ENCODE measurements at places on chromosomes 2 and 18. TPM values are rescaled to one million over a fixed set of nuclear protein-coding genes. Genes with fewer than 3 reads are reported as not detected.

GRCh38 chr2:25926984-25927756, 48.9 kb upstream of the ASXL2 start:
- DNase-seq: no peak

GRCh38 chr2:1606046-1606400, 138.3 kb downstream of the PXDN start:
- DNase-seq: no peak

DNA sequence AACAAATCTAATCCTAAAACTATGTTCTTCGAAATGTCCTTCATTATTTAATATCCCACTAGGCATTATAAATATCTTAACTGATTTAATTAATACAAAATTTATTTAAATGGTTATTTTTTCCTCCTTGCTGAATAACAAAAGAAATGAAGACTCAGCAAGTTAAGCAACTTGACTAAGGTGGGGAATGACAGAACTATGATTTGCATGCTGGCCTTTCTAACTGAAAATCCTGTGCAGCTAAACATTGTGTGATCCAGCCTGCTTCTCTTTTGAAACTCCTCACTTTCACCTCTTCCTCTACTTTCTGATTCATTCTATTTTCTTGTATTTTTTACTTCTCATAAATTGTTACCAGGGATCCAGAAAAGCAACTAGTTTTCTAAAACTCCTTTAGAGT, 132.0 kb downstream of the CALCRL start:
- DNase-seq: no peak

DNA sequence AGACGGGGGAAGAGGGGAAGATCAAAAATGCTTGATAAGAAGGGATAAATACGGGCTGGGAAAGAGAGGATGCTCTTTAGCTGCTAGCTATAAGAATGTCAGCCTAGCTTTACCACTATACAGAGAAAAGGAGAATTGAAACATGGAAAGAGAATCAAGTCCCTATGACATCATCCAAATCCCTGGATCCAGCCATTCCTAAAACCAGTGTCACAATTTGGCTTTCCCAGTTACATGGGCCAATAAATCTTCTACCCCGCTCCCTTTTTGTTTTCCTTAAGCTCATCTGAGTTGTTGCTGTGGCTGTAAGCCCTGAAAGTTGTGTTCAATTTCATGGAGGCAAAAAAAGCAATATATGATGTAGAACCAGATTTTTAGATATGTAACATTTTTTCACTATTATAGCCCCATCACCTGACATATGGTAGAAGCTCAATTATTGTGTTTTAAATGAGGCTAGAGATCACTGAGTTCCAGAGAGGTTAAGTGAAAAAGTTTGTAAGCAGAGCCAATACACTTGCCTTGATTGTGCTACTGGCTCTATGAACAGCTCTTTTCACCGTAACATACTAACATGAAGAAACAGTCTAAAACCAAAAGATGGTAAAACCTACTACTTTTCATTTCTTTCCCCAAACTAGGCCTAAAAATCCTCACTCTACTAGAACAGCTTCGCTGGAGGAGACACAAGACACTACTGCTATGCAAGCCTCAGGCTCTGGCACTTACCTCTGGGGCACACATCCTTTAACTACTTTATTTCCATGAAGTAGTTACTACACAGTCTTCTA, 4.3 kb downstream of the HNRNPLL start:
- no peak for DNase-seq

DNA sequence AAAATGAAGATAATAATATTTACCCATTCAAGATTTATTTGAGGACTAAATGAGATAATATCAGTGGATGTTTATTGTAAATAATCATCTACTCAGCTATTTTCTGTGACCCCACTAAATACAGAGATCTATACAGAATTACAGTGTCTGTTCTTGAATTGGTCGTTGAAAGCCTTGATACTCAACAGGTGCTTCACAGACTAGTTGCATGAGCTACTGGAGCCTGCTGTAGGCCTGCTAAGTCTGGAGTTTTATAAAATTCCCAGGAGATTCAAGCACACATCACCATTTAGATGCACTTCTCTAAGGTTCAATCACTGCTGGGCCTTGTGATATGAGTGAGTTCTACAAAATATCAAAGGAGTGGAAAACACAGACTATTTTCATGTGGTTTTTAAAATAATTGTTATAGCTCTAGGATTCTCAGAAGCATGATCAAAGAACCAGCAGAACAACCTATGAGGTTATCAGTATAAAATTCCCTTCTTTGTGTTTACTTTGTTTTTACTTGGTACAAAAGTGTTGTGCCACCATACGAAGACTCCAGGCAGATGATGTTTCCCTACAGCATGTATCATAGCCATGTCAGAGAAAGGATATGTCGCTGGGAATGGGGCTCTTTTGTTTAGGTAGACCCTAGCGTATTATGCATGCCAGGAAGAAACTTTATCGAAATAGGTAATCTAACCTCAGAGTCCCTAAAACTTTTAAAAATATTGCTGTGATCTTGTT, 7.1 kb downstream of the SULT1C4 start:
- no peak for DNase-seq

DNA sequence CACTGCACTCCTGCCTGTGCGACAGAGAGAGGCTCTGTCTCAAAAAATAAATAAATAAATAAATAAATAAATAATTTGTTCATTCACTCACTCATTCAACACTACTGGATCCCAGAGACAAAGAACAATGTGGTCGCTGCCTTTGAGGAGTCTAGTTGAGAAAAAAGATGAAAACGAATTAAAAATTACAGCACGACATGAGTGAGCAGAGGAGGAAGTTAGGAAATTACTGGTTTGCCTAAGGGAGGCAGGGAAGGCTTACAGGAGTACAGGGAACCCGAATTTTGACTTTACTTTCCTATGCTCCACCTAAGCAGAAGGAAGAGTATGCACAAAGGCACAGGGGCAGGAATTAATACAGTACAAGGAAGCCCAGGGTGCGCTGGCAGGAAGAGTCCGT, 4.2 kb upstream of the KCMF1 start:
- DNase-seq: no peak

DNA sequence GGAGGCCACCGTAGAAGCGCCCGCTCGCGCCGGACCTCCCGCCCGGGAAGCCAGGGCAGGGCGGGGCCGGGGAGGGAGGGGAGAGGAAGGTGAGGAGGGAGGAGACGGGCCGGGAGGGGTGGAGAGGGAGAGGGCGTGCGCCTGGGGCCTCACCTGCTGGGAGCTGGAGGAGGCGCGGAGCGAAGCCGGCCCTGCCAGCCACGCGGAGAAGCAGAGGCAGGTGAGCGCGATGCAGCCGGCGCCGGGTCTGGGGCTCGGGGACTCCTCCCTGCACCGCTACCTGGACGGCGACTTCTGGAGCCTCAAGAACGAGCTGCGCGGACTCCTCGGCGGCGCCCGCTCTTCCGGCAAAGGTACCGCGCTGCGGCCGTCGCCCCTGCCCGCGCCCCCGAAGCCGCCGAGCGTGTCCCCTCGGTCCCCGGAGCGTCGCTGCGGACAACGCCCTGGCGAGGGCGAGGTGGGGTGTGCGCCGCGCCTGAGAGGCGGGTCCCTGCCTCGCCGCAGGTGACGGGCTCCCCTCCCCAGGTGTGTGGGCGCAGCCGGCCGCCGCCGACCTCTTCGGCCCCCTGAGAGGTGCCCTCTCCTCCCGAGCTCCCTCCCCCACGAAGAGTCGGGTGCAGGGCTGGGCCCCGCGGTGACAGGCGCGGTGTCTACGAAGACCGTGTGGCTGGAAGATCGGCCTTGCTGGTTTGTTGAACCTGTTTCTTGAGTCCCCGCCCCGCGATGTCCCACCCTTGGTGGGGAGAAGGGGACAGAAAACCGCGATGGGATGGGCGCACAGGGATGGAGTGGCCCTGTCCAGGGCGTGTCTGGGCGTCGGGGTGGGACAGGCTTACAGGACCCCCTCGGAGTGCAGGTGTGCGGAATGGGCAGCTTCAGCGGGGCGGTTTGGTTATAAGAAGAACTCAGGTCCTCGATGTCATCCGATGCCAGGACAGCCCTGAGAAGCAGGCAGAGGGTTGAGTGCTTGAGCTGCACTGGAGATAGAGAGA, at the start of gene ACOXL:
TSS of gene ACOXL (plus strand) at position 152 of the 992 bp plus-strand sequence. CDS start 35,817 bp downstream, outside the sequence.
- DNase-seq: no peak

GRCh38 chr18:48875942-48876511, 74.7 kb downstream of the SMAD7 start:
- DNase-seq: no peak

DNA sequence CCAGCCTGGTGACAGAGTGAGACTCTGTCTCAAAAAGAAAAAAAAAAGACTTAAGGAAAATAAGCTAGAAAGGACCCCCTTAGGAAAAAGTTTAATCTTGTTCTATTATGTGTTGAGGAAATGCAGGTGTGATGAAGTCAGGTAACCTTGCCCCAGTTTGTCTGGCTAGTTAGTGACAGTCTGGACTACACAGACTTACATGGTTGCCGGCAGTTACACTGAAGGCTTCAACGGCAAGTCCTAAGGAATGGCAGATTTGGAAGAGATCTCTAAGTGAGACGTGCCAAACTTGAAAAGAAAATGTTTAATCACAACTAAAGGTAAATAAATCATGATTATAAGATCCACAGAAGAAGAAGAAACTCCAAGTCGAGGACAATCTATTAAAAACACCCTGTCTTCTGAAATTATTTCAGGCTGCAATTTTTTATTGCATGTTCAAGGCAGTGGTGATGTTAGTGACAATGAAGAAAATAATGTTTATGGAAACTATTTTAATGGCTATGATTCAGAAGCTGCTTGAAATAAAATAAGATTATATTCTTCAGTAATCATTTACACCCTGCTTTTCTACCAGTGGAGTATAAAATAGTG, 84.2 kb downstream of the TTC27 start:
- no peak for DNase-seq

DNA sequence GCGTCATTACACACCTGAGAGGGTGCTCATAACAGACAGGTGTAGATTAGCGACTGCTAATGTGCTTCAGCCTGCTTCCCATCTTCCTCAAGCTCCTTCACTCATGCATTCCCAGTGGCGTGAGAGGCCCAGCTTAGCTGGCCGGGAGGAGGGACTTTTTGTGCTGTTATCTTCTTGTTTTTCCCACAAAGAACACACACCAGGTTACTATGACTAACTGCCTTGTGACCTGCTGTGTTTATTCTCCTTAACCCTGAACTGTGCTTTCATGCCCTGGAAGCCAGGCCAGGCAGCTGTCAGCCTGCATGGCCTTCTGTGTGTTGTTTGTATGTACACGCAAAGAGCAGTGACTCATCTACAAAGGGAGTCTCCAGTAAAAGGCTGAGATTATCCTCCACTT, 143.8 kb downstream of the PIEZO2 start:
- no peak for DNase-seq

GRCh38 chr18:75051757-75052156, 157.2 kb downstream of the PTGR3 start:
- DNase-seq: no peak

- no peak for DNase-seq
Measured at GRCh38 chr18:25053466-25053865, 298.5 kb downstream of the ZNF521 start.

DNA sequence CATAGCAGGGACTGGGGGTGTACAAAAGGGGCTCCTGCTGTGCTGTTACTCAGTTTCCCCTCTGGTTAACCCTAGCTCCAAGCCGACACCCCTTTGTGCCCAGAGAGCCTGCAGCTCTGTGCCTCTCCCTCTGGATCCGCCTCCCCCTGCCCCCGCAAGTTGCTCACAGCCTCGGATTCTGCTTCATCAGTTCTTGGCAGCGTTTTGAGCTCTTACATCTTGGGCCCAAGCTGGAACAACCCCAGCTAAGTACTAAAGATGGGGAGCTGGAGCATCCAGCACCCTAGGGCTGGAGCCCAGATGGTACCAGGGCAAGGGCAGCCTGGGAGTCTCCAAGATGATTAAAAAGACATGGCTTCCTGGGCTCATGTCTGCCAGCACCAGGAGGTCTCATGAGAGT, 40.7 kb downstream of the POMC start:
- no peak for DNase-seq

DNA sequence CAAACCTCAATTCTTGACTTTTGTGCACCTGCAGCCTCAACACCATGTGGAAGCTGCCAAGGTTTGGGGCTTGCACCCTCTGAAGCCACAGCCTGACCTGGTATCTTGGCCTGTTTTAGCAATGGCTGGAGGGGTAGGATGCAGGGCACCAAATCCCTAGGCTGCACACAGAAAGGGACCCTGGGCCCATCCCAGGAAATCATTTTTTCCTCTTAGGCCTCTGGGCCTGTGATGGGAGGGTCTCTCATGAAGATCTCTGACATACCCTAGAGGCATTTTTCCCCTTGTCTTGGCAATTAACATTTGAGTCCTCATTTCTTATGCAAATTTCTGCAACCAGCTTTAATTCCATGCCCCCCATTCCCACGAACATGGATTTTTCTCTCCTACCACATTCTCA, 10.2 kb downstream of the IL18R1 start:
- DNase-seq: no peak

DNA sequence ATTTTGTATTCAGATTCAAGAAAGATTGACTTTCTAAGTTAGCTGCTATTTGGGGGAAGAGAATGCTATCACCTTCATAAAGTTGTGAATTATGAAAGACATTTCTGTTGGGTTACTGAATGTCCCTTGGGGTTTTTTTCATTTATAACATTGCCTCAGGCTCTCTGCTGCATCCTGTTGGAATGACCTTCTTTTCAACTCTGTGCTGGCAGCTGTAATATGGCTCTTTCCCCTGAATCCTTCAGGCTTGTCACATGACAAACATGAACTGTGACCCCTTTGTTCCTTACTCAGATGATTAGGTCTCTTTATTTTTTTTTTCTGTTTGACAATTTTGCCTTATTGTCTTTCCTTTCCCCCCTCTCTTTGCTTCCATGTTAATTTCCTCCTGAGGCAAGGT, 159.8 kb downstream of the TAF4B start:
- DNase-seq: no peak

GRCh38 chr2:45855374-45855773, 203.9 kb downstream of the PRKCE start:
- DNase-seq: no peak

GRCh38 chr18:59877361-59877760, 22.4 kb upstream of the PMAIP1 start:
- no peak for DNase-seq

GRCh38 chr2:23940718-23941620, 706 bp downstream of the UBXN2A start:
- peak; percentile 61 for DNase-seq

DNA sequence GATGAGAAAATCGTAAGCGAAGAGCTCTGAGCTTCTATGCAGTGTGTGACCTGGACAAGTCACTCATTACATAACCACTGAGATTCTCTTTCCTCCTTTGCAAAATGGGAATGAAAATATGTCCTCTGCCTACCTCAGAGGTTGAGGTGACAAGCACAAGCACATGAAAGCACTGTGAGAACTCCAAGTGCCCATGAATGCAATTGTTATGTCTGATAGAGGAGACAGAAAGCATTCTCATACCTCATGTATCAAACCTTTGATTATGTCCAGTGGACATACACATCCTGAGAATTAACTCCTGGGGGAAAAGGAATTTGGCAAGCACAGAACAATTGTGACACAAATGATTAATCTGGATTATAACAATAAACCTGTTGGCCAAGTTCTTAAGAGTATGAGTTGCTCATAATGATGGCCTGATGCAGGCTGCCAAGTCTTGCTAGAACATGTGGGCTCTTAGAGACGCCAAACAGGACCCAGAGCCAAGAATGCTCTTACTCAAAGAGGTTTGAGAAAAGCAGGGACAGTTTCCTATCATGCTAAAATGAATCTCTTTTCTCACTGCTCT, 8.5 kb upstream of the RMDN2 start:
- no peak for DNase-seq

Gene GMCL1
- total RNA-seq: 26.5 TPM

Gene ACMSD
- not detected for total RNA-seq

Gene SLC25A12
- total RNA-seq: 28.9 TPM

Gene SS18
- total RNA-seq: 58.8 TPM

Gene GAREM1
- total RNA-seq: not detected

Gene ANKRD36C
- total RNA-seq: 58.8 TPM

Gene FOXD4L1
- 0.23 TPM for total RNA-seq

Gene FKBP1B
- 4.6 TPM for total RNA-seq

Gene TUBB8B
- total RNA-seq: not detected

Gene CHN1
- total RNA-seq: 1.7 TPM

Gene VPS4B
- 63.3 TPM for total RNA-seq

Gene QPCT
- 1.9 TPM for total RNA-seq
